ENCODE measurements at places on chromosomes 11 and 22.

- H3K27ac ChIP-seq: no peak overlapping the region
- no peaks in the 10 kb centered on the region for H3K27me3 ChIP-seq
- no peak for DNase-seq
- no peaks in the 10 kb centered on the region for H3K4me1 ChIP-seq
- no peaks in the 10 kb centered on the region for H3K36me3 ChIP-seq
Measured at GRCh38 chr11:91653079-91653754, 571.4 kb upstream of the FAT3 start.

DNA sequence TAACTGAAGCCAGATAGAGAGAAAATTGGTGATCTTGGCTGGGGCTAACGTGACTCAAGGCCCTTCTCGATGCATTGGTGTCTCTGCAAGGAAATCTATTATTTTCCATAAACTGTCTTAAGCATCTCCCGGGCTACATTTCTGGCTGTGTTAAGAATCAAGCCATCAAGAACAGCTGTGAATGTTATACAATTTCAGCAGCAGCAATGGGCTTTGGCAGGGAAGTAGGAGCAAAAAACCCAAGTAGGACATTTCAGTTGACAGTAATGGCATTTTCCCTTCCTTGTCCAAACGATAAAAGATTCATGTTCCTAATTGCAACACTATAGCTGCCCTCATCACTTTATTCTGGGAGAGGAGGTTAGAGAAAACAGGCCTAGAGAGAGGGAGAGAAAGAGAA is 335.0 kb downstream of the CADM1 start:
- H3K4me1 ChIP-seq: peaks cover 2% of the 10 kb centered on the region
- no peak for DNase-seq
- no peaks in the 10 kb centered on the region for H3K36me3 ChIP-seq
- H3K27ac ChIP-seq: peak overlapping the region; percentile 15
- no peaks in the 10 kb centered on the region for H3K27me3 ChIP-seq
- H3K4me3 ChIP-seq: no peak overlapping the region

GRCh38 chr22:28710576-28711191 is 30.9 kb downstream of the CHEK2 start:
- H3K27me3 ChIP-seq: no peaks in the 10 kb centered on the region
- H3K4me1 ChIP-seq: no peaks in the 10 kb centered on the region
- H3K4me3 ChIP-seq: no peak overlapping the region
- DNase-seq: no peak

DNA sequence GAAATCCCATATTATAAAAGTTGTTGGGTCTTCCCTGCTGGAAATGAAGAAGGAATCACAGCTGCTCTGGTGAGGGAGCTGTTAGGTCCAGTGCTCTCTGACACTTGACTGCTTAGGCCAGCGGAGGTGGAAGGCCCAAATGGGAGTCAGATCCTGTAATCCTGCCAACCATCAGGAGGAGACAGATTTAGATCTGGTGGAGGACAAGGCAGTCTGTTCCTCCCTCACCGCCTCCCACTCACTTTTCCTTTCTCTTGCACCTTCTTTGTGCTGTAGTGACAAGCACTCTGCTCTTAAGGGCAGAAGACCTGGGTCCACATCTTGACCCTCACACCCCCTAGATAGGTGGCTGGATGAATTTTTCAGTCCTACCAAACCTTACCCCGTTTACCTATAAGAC is 59.7 kb upstream of the CHST1 start:
- H3K36me3 ChIP-seq: no peaks in the 10 kb centered on the region
- H3K4me3 ChIP-seq: no peak overlapping the region
